ENCODE measurements at places on chromosomes 12 and 14.

- no peak for DNase-seq
Measured at GRCh38 chr12:100564090-100564489, 9.4 kb upstream of the GAS2L3 start.

- DNase-seq: no peak
Measured at GRCh38 chr14:89444044-89444443, 27.0 kb upstream of the FOXN3 start.

GRCh38 chr12:125406131-125406530 is 340.9 kb downstream of the AACS start:
- DNase-seq: no peak

- DNase-seq: no peak
Measured at GRCh38 chr14:65604936-65605335, 192.4 kb downstream of the FUT8 start.

DNA sequence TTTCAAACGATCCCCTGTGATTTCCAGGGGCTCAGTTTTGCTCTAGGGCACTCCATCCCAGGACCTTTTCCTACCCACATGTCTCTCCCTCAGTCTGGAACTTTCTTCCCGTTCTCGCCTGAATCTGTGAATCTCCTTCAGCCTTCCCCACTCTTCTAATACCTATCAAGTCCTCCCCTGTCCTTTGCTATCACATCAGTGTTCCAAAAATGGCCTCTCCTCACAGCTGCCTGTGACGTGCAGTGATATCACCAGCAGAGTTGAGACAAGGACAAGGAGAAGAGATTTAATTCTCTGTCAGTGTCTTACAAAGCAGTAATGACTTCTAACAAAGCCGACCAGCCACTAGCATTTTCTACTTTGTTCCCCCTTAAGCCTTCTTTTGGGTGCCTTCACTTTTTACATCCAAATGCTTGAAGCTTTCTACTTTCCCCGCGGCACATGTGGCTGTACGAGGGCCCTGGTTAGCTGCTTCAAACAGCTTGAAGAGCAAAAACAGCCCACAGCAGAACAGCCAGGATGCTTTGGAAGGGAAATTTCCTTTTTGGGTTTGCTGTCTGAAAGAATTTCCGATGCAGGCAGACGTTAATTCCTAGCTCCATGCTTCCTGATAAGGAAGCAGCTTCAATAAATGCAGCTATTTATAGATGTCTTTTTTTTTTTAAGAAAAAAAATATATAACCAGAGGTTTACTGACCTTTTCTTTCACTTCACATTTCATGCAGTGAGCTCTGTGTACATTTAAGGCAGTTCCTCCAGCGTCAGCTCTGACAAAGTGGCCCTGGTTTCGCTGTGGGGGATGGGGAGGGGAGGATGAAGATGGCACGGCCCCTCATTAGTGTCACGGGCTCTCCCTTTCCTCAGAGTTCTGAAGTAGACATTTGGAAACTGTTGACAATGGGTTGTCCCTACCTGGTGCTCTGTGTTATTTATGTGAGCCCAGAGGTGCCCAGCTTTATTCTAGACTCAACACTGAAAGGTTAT is 109.3 kb downstream of the ETV6 start:
- DNase-seq: no peak

GRCh38 chr12:15599266-15600037 is 189.7 kb downstream of the EPS8 start:
- no peak for DNase-seq

GRCh38 chr12:95102916-95103671 is 29.7 kb upstream of the NR2C1 start:
- peak; percentile 28 for DNase-seq

- no peak for DNase-seq
Measured at GRCh38 chr12:120194226-120194533, 335 bp downstream of the GCN1 start.

DNA sequence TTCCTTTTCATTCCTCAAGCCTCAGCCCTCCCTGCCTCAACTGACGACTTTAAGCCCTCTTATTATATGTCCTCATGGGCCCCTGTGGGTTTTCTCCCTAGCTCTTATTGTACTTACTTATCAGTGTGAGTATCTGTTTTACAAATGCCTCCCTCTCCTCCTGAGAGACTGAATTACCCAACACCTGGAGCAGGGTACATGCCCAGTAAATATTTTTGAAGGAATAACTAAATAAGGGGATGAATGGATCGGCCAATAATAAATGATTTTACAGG is 95.8 kb upstream of the SLC35F4 start:
- DNase-seq: no peak

- DNase-seq: no peak
Measured at GRCh38 chr12:101074940-101075680, 134.9 kb downstream of the SLC5A8 start.

GRCh38 chr14:103390605-103391004 is 5.4 kb downstream of the MARK3 start:
- no peak for DNase-seq

- no peak for DNase-seq
Measured at GRCh38 chr12:131130311-131130911, 176.7 kb downstream of the ADGRD1 start.

DNA sequence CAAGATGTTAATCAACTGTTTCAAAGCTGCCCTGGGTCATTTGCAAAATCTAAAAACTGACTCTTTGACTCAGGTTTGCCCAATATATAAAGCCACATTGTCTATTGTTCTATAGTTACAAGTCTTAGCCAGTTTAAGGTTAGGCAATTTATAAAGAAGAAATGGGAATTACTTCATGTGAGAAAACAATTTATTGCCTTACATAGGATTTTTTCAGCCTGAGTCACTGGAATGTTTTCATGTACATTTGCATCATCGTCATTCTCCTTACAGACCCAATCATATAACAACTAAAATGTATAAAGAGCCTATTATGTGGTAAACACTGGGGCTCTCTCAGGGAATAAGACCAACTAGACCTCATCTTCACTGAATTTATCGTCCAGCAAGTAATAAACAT is 100.3 kb upstream of the PLEKHG7 start:
- no peak for DNase-seq

- no peak for DNase-seq
Measured at GRCh38 chr14:65187421-65188049, 85.2 kb upstream of the MAX start.

GRCh38 chr12:103887738-103888137 is 42.5 kb upstream of the HSP90B1 start:
- no peak for DNase-seq

DNA sequence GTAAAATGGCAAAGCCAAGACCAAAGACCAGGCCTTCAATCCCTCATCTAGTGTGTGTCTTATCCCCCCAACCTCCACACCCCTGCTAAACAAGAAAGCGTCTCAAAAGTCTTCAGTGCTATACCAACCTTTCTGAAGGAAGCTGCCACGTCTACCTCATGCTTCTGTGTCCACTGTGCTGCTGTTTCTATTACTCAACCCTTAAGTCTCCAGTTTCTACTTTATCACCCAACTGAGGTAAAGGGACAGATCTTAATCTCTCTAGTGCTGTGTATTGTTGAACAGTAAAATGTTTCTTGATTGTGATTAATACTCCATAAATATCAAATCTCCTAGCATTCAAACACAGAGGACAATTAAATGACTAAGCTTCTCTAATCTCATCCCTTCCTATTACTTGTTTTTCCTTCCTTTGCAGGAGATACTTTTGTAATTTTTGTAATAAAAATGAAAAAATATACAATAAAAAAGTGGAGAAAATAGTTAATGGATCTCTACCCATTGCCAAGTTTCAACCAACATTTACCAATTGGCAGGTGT is 23.3 kb downstream of the BTBD7 start:
- no peak for DNase-seq

DNA sequence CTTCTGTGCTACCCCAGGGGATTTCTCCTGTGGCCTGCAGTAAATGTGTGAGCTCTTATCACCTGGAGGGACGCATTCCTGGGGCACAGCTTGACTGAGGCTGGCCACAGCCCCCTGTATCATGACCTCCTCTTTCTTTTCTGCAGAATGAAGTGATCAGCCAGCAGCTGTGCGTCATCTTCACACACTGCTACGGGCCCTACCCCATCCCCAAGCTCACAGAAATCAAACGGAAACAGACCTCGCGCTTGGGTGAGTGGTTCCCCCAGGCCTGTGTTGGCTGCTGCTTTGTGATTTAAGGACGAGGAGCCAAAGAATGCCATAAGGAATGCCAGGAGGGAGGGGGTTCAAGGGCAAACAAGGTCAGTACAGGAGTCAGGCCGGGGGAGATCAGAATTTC is 50.5 kb upstream of the PWP1 start:
- DNase-seq: no peak

- no peak for DNase-seq
Measured at GRCh38 chr12:52354200-52354599, 13.1 kb downstream of the KRT85 start.

DNA sequence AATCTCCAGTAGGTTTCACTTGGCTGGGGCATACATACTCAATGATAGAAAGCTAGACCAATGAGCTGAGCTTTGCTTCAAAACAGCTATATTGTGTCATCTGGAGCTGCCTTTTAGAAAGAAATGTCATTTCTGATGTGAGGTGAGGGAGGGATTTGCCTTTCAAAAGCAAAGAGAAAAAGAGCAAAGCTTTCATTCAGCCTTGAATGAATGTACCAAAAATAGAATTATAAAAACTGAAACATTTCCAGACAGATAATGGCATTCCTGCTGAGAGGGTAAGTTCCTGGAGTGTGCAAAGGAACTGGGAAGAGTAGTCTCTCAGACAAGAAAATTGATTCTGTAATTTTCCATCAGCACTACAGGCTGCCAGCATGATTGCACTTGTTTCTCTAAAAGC is 710.0 kb downstream of the LRFN5 start:
- no peak for DNase-seq
